ENCODE measurements at places on chromosomes 7 and 10.
A peak's percentile ranks its signal among the peaks of the same experiment; 100 is the strongest.

- DNase-seq = no peak
Measured at GRCh38 chr10:71850021-71850742, 869 bp downstream of the PSAP start.

- DNase-seq = no peak
Measured at GRCh38 chr10:61635932-61636331, 26.8 kb upstream of the CABCOCO1 start.

- DNase-seq = no peak
Measured at GRCh38 chr7:116493449-116493848, 6.1 kb upstream of the CAV2 start.

GRCh38 chr10:96044736-96045135 is 1.4 kb downstream of the CCNJ start:
- peak; percentile 73 for DNase-seq

DNA sequence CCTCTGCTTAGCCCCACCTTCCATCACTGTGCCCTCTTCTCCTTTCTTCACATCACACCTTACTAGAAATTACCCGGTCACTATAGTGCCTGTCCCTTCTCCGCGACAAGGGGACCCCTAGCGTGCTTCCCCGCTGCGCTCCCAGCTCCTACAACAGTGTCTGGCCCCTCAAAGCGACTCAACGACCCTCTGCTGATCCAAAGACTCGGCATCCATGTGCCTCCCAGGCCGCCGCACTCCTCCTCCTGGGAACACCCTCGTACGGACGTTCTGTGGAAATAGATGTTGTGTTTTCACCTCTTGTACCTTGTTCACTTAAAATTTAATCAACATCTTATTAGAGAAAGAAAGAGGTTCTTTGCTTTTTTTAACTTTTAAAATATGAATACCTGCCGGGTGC is 463.5 kb downstream of the DNAJB6 start:
- no peak for DNase-seq

GRCh38 chr7:106773228-106773627 is 91.9 kb upstream of the PIK3CG start:
- no peak for DNase-seq

DNA sequence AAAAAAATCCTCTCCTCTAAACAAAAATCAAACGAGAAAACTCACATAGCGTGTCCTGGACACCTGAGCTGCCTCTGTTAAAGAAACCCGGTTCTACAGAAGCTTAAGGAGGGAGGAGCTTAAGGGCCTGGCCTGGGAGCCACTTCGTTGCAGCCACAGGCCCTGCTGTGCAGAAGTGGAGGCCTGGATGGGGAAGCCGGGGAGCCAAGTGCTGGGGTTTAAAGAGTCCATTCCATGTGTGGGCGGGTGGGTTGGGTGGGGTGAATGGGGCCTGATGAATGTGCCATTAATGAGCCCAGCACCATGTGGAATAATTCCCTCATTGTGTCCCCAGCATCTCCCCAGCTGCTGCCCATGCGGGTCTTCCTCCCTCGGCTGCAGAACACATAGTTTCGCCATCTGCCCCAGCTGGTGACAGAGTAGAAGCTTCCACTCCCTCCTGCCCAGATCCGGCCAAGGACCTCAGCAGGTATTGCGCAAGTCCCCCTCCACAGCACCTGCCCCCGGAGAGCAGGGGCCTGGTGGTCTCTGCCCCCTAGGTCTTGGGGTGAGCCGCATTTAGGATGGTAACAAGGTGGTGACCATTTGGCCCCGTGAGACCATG is 127.8 kb upstream of the BTBD16 start:
- DNase-seq = no peak

DNA sequence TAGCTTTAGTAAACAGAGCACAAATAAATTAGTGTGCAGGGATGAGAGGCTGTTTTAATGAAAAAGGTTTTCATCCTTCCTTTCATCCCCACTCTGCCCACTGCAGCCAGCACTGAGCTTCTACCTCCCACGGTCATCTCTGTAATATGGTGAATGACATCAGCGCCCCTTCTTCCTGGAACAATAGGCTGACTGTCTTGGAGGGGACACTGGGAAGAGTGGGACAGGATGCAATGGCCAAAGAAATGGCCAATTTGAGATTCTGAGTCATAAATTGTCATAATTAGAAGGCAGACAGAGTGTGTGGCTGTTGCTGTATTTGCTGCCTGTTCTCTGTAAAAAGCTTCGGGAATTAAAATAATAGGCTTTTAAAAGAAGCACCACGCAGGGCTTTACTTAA is 126.7 kb upstream of the CALN1 start:
- no peak for DNase-seq

GRCh38 chr7:32679192-32679591 is 183.9 kb downstream of the AVL9 start:
- no peak for DNase-seq

DNA sequence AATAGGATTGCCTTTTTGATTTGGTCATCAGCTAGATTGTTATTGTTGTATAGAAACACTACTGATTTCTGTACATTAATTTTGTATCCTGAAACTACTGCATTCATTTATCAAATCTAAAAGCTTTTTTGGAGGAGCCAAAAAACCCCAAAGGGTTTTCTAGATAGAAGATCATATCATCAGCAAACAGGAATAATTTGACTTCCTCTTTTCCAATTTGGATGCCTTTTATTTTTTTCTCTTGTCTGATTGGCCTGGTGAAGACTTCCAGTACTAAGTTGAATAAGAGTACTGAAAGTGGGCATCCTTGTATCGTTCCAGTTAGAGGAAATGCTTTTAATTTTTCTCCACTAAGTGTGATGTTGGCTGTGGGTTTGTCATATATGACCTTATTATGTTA is 10.6 kb upstream of the ENTPD7 start:
- peak; percentile 48 for DNase-seq

DNA sequence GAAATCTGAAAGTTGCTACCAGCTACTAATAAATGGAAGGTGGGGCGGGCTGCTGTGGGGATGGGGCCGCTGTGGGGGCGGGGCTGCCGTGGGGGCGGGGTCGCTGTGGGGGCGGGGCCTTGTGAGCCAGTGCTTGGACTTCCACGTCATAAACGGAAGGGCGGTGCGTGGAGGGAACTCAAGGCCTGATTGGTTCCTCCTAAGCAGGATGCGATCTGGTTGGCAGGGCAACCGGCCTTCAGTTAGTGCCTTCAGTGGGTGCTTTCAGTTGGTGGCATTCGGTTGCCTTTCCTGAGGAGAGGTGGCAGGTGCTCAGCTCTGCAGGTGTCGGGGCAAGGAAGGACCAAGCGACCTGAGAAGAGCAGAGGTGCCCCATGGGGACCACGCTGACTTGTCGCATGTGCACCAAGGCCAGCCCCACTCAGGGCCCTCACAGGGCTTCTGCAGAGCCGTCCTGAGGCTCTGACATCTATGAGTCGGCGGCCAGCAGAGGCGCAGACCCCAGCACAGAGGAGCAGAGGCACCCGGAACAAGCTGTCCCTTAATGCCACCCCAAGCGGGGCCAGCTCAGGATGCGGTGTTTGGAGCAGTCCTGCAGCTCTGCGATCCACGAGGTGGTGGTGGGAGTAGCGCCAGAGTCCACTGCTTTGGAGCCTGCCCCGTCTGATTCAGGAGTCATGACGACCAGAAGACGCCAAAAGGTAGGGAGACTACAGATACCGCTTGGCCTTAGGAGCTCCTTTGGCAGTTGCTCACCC is 54.4 kb upstream of the PDSS1 start:
- no peak for DNase-seq

GRCh38 chr7:29090151-29090805 is 56.1 kb downstream of the CPVL start:
- no peak for DNase-seq

- DNase-seq = no peak
Measured at GRCh38 chr10:118017850-118018249, 28.9 kb downstream of the RAB11FIP2 start.

DNA sequence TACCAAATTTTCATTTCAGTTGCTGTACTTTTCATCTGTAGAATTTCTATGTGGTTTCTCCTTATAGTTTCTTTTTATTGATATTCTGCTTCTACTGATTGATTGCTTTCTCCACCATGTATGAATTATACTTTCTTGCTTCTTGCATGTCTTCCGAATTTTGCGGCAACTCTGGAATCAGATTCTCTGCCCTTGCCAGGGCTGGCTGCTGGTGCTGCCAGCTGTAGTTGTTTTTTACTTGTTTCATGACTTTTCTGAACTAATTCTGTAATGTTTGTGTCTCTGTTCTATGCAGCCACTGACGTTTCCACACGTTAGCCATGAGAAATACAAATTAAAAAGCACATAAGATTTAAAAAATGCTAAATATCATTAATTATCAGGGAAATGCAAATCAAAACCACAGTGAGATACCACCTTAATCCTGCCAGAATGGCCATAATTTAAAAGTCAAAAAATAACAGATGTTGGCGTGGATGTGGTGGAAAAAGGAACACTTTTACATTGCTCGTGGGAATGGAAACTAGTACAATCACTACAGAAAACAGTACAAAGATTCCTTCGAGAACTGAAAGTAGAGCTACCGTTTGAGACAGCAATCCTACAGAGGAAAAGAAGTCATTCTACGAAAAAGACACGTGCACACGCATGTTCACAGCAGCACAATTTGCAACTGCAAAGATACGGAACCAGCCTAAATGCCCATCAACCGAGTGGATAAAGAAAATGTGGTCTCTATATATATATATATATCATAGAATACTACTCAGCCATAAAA is 51.5 kb downstream of the MAD1L1 start:
- no peak for DNase-seq

- no peak for DNase-seq
Measured at GRCh38 chr10:48798481-48799254, 114.0 kb downstream of the WDFY4 start.

GRCh38 chr10:71995887-71996575 is 31.8 kb downstream of the CHST3 start:
- DNase-seq = no peak

- DNase-seq = no peak
Measured at GRCh38 chr7:147635288-147635687, 955.3 kb upstream of the C7orf33 start.

DNA sequence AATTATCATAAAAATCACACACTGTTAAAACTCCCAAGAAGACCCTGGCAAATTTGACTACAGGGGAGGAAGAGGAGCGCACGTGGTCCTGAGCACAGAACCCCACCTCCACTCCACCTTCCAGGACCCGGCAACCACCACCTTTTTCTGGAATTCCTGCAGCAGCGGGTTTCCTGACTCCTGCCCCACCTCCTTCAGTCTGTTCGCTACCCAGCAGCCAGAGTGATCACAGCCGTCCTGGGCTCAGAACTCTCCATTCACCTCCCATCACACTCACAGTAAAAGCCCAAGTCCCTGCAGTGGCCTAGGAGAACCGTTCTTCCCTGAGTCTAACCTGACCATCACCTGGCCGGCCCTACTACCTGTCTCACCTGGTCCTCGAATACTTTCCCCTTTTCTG is 107.4 kb upstream of the FAM204A start:
- no peak for DNase-seq

- DNase-seq = peak; percentile 48
Measured at GRCh38 chr10:3172081-3172445, 519 bp downstream of the PITRM1 start.

DNA sequence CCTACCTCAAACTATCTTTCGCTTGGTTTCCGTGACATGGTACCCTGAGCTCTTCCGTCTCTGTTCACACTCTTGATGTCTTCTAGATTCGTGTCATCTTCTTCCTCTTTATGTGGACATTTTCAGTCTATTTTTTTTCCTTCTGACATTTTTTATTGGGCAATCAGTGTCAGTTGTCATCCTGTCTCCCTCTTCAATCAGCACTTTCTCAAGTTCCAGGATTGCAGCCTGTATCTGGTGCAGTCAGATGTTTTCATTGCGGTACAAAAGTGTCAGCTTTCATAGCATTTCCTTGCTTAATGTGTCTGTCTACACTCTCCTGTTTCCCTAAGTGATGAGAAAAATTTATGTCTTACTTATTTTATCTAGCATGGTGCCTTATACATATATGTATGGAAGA is 51.1 kb upstream of the ETV1 start:
- DNase-seq = no peak

- no peak for DNase-seq
Measured at GRCh38 chr7:90222811-90223725, 11.5 kb downstream of the STEAP2 start.
